ENCODE measurements at places on chromosomes 3 and 15.

- no peak for DNase-seq
These were observed 16.0 kb upstream of the STAC start for GRCh38 chr3:36364260-36364659.

DNA sequence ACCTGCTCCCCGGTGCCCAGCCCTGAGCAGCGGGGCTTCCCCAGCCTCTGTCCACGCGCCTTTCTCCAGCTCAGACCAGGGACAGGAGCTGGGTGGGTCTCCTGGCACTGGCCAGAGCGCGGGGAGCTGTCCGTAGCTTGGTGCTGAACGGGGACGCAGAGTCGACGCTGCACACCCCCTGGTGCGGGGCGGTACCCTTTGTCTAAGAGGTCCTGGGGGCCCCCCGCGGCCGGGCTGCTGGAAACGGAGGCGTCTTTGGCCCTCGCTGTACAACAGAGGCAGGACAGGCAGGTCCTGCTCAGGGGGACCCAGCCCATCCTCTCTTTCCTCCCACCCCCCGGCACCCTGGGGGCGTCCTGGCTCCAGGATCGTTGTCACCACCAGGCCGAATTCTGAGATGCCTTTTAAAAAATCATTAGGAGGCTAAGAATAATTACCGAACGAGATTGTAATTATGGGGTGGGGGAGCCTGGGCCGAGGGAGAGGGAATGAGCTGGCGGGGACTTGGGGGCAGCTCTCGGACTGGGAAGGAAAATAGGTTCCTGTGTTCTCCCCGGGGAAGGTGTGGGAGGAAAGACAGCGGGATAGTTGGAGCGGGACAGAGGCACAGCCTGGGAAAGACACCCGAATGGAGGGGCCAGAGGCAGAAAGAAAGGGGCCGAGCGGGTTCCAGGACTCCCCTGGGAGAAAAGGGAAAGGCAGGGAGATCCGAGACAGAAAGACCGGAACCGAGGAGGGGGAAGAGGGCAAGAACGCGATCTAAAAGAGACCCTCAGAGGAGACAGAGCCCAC lies 4.1 kb upstream of the SKOR1 start:
- no peak for DNase-seq

DNA sequence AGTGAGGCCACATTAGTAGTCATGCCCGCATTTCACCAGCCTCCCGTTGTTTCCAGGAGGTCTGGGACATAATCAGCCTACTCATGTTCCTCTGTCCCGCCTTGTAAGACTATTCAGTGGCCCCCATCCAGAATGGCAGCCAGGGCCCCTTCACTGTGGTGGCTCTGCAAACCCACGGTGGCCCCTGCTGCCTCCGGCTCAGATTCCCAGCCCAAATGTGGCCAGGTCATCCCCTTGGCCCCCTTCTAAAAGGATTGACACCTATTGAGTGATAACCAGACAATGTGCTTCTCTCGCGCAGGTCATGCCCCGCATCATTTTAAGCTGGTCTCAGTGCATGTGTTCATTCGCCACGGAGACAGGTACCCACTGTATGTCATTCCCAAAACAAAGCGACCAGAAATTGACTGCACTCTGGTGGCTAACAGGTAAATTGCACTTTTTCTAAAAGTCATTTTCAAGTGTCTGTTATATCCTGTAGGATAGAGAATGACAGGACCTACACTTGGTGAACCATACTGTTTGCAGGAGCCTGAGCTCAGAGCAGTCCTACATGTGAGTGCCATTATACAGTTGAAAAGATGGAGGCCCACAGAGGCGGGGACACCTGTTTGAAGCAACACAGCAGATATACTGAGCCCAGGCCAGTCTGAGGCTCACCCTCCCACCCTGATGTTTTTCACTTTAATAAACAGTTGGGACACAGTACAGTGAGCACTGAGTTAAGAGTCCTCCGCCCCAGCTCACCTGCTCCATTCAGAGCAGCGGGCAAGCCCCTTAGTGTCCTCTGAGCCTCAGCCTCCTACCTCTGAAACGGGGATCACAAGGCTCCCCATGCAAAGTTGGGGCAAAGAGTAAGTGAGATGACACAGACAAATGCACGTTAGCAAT lies 47.7 kb downstream of the PXYLP1 start:
- DNase-seq, result no peak

DNA sequence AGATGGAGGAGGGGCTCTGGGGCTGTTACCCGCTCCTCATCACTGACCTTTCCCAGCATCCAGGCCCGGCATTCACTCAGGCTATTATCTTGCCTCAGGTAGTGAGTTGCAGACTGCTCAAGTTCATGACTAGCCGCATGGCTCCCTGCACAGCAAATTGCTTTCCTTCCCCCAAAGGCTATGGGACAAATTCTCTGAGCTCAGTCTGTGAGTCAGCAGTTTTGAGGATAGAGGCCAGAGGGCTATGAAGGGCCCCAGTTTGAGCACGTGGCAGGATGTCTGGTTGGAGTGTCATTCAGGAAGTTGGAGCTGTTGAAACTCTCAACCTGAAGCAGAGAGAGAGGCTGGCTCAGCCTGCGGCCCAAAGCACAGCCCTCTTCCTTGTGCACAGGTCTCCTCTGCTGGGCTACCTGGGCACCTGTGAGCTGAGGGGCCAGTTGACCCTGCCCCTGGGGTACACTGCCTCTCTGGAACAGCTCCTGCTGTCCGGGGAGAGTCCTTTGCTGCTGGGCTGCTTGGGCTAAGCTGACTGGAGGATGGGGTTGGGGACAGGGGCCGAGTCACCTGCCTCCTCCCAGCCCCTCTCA lies 7.9 kb downstream of the FAH start:
- DNase-seq, result no peak

DNA sequence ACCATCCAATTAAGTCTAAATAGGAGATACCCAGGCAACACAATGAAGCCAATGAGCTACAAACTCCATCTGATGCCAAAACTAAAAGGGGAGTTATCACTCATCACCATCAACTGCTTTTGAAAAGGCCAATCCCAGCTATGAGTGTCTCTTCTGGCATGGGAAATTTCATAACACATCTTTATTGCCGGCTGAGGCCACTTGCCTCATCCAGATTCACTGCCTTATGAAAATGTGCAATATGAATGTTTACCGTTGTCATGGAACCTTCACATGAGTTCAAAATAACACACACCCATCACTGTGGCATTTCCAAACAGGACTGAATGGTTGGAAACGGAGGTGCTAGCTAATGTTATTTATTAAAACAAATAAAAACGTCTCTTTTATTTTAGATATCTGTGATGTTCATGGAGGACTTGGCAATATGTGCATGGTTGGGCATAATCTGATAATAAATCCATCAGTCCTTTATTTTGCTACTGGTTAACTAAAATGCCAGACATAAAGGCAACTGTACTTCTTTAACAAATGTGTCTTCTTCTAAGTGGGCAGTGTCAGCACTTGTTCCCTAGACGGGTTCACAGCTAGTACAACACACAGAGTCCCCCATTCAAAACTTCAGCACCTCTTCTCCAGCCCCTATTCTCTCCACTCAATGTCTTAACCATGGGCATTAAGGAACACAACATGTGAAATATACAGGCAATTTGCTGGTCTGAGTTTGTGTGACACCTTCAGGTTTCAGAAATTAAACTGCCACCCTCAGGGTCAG lies 143.9 kb downstream of the MAGI1 start:
- DNase-seq, result no peak

GRCh38 chr3:191296041-191296541 lies 33.1 kb upstream of the CCDC50 start:
- DNase-seq, result no peak

Data from stimulated activated CD8-positive, alpha-beta memory T cell treated with anti-CD3 and anti-CD28 coated beads, Interleukin-4, amount 100 ng/mL, for 4 hours (primary cell).